ENCODE measurements at places on chromosomes 3 and 15.

GRCh38 chr3:39513791-39514369 lies 46.4 kb downstream of the MOBP start:
- no peak for DNase-seq

DNA sequence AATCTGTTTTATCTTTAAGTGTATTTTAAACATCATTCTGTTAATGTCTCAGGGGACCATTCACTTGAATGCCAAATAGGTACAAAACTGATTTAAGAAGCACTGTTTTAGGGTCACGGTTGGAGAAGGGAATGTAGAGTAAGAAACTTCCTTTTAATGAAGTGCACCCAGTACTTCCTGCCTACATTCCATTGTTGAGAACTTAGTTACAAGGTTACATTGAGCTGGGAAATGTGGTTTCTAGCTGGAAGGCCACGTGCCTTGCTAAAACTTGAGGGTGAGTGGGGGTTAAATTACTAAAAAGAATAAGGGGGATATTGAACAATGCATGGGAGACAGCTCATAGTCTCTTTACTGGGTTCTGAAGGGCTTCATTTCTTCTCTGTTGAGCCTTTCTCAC lies 78.3 kb upstream of the TBC1D5 start:
- no peak for DNase-seq

DNA sequence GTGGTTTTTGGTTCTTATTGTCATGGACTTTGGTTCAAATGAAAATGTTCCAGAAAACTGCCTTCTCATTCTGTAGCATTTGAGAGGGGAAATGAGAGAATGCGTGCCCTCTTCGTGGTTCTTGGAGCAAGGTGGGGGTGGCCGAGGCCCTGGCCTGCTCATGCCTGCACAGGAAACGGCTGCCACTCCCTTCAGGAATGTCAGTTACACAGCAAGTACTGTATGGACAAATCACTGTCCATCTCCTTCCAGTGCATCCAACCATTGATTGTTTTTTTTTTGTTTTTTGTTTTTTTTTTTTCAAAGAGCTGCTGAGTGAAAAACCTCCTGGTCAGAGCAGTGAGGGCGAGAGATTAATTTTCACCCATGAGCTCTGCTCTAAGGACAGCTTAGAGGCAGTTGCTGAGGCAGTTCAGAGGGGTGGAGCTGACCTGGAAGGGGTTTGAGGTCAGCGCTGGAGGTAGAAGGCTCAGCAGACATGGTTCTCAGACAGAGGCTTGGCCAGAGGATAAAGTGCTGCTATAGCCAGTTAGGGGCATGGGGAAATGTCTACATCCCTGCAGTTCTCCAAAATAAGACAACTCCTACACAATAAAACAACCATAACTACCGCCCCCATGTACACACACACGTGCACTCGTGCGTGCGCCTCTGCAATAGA lies 20.2 kb upstream of the KIF23 start:
- no peak for DNase-seq

DNA sequence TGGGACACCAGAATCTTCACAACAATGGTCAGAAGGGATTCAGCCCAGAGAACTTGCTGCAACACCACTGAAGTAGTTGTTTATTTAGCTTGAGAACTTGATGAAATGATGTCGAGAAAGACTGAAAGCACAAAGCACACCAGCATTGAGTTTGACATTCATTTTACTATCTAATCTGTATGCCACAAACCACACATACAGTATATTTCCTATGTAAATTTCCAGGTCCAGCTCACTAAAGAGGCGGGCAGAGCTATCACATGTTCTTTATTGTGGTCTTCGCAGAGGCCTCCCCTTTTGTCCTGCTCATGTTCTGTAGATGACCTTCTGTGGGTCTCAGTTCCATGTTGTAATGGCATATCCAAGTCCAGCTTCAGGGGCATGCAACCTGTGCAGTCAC lies 10.4 kb upstream of the FMN1 start:
- no peak for DNase-seq

DNA sequence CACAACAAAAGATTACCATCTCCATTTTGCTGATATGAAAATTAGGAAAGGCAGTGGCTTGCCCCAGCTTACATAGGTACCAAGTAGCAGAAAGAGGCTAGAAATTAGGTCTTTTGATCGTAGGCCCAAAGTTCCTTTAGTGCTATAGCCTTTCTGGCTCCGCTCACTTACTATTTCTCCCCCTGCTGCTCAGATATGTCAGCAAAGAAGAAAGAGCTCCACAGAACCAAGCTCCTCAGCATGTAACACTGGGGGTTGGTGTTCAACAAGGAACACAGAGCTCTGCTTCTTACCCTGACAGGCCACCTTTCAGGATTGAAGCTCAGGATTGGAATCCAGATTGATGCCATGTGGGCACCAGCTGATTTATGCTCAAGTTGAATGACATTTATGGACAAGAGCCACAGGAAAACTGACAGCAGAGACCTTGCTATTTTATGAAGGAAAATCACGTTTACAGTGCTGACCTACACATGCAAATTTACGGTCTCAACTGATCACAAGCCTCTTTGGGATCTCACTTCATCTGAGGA lies 6.1 kb upstream of the IL12A start:
- no peak for DNase-seq

GRCh38 chr3:189289251-189289650 lies 117.5 kb downstream of the TPRG1 start:
- no peak for DNase-seq

DNA sequence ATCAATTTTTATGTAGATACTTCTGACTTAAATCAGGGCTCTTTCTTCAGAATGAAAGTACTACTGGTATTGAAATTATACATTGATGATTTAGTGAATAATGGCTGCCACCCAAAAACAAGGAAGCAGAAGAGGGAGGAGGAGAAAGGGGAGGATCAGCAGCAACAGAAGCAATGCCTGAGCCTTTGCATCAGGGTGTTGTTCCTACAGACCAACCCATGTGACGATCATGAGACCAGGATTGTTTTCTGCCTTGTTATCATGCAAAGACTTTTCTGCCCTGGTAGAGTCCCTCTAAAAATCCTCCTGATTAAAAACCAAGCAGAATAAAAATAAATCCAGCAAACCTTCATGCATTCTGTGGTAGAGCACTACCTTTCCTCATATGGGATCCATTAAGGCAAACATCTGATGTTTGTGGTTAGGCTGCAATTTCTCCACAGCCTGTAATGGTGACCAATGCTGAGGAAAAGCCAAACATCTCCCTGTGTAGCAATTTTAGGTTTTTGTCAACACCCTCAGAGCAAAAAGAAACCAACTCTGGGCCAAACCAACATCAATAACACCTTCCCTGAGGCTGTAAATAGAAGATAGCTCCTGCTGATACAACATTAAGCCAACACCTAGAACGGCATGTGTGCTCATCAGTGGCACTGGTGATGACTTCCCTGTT lies 191.7 kb downstream of the ATP8B4 start:
- no peak for DNase-seq

GRCh38 chr3:14304101-14305045 lies 98.0 kb upstream of the SLC6A6 start:
- DNase-seq, result no peak

- peak; percentile 35 for DNase-seq
Observed at GRCh38 chr3:107753494-107753893, 230.7 kb downstream of the BBX start.

GRCh38 chr3:48400824-48401433 lies 28.9 kb downstream of the FBXW12 start:
- peak; percentile 89 for DNase-seq

DNA sequence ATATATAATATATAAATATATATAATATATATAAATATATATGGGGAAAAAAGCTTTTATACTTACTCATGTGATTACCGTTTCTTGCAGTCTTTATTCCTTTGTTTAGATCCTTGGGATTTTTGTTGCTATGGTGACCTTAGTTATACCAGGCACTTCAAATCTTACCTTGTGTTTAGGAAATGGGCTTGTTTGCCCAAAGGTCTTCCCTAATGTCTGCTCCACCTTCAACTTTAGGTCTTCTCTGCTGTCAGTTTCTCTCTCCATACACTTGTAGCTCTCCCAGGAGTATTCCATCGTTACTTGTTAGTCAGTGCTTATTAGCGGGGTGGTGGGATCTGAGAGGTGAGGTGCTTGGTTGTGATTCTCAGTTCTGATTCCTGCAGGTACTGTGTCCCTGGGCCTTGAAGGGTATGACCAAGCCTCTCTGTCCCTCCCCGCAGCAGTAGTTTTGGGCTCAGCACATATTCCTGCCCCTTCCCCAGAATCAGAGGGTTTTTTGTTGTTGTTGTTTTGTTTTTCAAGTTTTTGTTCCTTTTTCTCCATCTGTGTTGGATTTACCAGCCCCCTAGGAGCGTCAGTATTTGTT lies 9.6 kb upstream of the LAMP3 start:
- DNase-seq, result no peak

DNA sequence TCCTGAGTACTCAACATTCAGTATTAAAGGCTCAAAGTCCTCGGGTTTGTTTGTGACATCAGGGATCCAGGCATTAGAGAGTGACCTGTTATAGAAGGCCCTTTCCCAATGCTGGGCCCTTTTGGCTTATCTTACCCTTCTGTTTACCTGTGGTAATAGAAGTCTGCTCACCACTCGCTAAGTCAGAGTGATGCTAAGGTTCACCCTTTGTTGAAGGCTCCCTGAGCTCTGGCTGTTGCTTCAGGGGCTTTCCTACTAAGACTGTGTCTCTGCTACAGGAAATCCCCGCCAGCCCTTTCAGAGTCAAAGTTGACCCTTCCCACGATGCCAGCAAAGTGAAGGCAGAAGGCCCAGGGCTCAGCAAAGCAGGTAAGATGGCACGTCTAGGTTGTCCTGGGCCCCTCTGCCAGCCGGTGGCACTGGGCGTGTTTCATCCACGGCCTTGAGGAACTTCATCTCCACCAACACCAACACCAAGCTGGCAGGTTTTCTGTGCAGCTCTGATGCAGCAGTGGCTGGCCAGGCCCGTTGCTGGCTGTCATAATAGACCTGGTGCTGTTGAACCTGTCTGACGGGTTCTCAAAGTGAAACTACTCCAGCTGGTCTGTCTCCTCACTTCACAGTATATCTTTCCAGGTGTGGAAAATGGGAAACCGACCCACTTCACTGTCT lies 99.1 kb downstream of the DNASE1L3 start:
- peak; percentile 94 for DNase-seq

DNA sequence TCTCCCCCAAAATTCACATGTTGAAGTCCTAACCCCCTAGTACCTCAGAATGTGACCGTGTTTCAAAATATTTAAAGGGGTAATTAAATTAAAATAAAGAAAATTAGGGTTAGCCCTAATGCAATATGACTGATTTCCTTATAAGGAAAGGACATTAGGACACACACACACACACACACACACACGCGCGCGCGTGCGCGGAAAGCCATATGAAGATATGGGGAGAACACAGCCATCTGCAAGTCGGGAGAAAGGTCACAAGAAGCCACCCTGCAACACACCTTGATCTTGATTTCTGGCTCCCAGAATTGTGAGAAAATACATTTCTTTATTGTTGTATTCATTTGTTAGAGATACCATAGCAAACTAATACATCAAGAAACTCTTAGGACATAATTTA lies 54.6 kb upstream of the STXBP5L start:
- no peak for DNase-seq

- DNase-seq, result no peak
Observed at GRCh38 chr3:35422836-35423601, 216.3 kb upstream of the ARPP21 start.
